ENCODE measurements at places on chromosomes 11 and 22. TPM values are rescaled to one million over a fixed set of nuclear protein-coding genes. Genes with fewer than 3 reads are reported as not detected.

The UBQLNL gene
- polyA plus RNA-seq: 0.50 TPM

DNA sequence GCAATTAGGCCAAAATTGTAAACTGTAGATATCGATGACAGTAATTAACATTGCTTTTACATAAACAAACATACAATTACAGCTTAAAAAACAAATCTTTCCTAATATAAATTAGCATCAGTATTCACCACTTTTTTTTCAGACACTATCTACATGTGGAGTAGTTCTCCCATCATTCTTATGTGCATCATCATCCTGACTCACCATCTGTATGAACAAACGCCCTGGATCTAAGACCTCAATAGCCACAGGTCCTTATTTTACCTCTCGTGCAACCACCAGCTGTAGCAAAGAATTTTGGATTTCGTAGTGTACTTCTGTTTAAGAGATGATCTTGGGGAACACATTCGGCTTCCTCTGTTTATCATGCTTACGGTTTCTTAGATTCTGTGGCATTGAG lies 551.9 kb upstream of the KIRREL3 start:
- DNase-seq: no peak

The PARVG gene
- 2.1 TPM for polyA plus RNA-seq

GRCh38 chr11:27509908-27510307 lies 3.3 kb upstream of the LIN7C start:
- no peak for DNase-seq

DNA sequence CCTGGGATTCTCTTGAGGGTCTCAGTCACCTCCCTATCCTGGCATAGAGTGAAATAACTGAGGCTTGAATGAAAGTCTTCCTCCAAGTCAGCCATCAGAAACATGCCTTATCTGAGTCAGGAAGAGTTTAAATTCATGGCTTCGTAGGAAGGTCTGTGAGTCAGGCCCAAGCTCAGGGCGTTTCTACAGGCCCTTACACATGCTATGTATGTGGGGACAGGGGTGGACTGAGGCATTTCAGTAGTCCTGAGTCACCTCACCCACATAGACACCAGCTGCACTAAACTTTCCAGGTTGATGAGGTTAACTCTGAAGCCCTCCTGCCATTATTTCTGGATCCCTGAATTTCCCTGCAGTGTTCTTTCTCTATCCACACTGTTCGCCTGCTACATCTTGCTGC lies 134.6 kb upstream of the RCN1 start:
- no peak for DNase-seq

The ENTHD1 gene
- not detected for polyA plus RNA-seq

The ART1 gene
- not detected for polyA plus RNA-seq

- no peak for DNase-seq
Observed at GRCh38 chr11:17753153-17753552, 18.6 kb downstream of the KCNC1 start.
